Vagina (tissue), 2 donors: ENCODE measurements at places on chromosomes 12 and 14.

- DNase-seq = no peak
Measured at GRCh38 chr12:49762468-49762847, 21.1 kb downstream of the TMBIM6 start.

DNA sequence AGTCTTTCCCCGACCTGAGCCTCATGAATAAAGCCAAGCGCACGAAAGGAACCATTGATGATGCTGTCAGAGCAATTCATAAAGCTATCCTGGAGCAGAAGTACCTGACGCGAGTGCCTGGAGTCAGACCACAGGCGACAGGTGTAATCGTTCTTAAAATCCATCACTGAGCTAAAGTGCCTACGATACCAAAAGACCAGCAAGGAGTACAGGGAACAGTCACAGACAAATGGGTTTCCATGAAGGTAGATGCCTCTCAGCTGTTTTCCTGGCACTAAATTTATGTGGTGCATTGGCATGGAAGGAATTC lies 1.4 kb upstream of the PCED1B start:
- no peak for DNase-seq

DNA sequence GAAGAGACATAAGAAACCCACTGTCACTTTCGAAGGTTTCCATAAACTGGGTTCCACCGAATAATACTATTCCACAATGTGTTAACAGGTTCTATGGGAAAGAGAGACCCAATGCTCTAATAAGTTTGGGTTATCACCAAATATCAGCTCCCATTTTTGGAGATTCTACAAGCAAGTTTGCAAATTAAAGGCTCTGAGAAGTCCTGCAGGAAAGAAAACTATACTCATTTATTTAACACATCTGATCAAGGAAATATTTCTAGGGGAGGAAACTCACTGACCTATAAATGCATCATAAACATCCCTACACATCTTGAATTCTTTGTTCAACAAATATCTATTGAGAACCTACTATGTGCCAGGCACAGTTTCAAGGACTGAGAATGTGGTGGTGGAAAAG lies 161.4 kb downstream of the KSR2 start:
- no peak for DNase-seq

- no peak for DNase-seq
Measured at GRCh38 chr12:96185914-96186313, 8.3 kb upstream of the ELK3 start.

GRCh38 chr12:39427360-39427808 lies 15.5 kb downstream of the KIF21A start:
- DNase-seq = no peak

GRCh38 chr12:69042557-69042956 lies 109.6 kb upstream of the CPM start:
- no peak for DNase-seq

DNA sequence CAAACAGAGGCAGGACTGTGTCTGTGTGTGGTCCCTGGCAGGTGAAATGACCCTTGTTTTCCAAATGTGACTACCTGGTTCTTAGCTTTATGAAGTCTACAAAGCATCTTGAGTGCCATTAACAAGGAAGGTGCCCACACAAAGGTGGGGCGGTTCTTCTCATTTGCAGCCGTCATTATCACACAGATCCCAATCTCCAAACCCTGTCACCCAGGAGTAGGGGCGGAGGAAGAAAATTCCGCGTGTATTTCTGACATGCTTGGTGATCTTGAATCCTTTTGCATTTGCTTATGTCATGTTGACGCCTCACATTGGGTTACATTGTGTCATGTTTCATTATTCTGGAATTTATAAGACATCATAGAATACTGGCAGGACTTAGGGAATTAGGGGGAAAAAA lies 277.3 kb downstream of the VRK1 start:
- DNase-seq = no peak

DNA sequence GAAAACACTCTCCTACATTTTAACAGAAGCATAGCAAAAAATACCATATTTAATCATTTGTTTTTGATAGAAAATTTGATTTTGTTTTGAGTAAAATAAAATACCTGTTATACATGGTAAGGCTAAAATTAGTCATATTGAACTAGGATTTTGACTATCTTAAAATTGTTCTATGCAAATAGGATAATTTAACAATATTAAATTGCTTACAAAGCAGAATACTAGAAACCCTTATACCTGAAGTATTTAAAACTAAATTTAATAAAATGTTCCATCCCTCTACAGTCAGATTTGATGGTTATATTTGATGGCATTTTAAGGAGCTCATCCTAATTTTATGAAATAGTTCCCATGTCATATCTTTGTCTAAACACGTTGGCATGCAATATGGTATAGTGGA lies 323.2 kb downstream of the GPHN start:
- no peak for DNase-seq

DNA sequence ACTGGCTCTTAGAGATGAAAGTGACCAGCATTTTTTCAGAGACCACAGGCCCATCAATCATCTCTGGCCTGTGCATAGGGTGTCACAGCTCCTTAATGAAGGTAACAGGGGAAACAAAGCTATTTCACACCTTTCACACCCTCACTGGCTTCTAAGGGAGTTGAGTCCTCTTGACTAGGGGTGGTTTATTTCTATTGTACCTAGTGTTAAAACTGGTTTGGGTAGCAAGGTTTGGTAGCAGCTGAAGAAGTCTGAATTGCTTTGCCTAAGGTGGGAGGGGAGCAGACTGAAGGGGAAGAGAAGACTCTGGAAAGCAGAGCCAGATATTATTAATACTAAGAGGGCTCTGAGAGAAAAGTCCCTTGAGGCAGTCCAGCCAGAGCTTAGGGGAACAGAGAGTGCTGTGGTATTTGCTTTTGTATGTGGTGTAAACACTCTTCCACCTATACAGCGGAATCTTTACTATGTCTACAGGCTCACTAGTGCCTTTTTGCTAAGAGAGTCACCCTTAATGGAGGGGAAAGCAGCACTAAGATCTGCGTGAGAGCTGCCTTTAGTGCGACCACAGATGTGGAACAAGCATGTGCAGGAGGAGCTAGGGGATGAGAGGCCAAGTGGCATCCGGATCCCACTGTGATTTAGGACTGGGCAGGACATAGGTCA lies 95.8 kb downstream of the STXBP6 start:
- DNase-seq = no peak

DNA sequence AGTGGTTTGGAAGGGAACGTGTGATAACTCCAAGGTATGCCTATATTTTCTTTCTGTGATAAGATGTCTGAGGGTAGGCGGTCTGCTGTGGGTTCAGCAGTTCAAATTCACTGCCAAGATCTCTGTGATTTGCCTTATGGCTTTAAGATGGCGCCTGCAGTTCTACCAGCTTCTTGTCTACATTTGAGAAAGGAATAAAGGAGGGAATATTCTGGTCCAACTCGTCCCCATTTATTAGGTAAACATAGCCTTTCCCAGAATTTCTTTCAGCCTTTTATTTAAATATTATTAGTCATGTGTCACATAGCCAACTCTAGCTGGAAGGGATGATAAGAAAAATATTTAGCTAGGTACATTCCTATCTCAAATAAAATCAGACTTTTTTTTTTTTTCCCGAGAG lies 48.8 kb downstream of the KCNJ8 start:
- no peak for DNase-seq
